ENCODE measurements at places on chromosomes 11 and 22.

- DNase-seq = no peak
Measured at GRCh38 chr11:78181185-78181584, 7.2 kb downstream of the KCTD21 start.

GRCh38 chr11:79078999-79079398 lies 361.8 kb downstream of the TENM4 start:
- no peak for DNase-seq

GRCh38 chr22:44025171-44026065 lies 1.3 kb downstream of the PARVB start:
- DNase-seq = no peak

DNA sequence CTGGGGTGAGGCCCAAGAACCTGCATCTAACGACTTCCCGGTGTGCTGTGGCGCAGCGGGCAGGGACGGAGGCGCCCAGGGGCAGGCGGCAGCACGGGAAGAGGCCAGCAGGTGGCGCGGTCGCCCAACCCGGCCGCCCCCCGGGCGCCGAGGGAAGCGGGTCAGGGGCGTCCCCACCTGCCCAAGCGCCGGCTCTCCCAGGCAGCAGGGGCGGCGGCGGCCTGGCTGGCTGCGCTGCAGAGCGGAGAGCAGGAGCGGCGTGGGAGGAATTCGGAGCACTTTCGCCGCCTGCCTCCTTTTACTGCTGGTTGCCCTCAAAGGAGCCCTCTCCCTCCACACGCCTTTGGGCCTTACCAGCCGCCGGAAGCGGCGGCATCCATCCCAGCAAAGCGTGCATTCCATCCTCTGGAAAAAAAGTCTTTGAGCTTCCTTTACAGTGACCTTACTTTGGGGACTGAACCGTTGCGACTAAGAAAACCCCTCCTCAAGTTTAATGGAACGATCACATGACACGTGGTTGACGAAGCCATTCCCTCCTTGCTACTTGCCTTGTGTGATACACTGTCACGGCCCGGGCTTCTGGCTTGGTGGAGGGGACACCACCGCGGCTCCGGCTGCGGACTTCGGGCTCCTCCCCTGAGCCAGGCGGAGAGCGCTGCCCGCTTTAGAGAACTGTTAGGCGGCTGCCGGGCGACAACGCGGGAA lies 106.8 kb upstream of the CLMP start:
- DNase-seq = no peak

GRCh38 chr11:22829231-22830081 lies at the start of gene SVIP:
Gene SVIP (minus strand): TSS chr11:22829801. CDS start chr11:22829748, 53 bp downstream.
- DNase-seq = peak; percentile 82

- no peak for DNase-seq
Measured at GRCh38 chr11:82960779-82961143, 59.2 kb downstream of the DDIAS start.

Measured in HFF-Myc (cell line).